CD14-positive monocyte (primary cell): ENCODE measurements at places on chromosomes 6 and 20.

DNA sequence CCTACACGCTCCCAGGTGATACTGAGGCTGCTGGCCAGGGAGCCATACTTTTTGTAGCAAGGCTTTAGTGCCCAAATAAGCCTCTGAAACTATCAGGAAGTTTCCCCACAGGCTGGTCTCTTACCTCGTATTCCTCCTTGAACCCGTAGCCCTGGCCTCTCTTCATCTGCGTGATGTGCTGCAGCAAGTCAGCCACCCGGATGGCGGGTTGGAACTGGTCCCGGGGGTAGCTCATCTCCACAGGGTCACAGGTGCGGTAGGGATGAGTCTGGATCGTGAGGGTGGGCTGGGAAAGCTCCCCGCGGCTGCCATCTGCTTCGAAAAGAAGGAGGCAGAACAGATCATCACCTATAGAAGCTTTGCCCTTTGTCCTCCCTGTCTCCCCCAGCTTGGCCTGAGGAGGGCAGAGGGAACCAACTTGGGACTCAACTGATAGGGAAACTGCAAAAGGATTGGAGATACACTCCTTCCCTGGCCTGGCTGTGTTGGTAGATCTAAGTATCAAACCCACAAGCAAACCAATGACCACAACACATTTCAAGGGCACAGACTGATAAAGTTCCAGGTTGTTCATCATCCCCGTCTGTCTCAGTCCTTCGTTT is 543.2 kb upstream of the CHD6 start:
- no peak for DNase-seq

DNA sequence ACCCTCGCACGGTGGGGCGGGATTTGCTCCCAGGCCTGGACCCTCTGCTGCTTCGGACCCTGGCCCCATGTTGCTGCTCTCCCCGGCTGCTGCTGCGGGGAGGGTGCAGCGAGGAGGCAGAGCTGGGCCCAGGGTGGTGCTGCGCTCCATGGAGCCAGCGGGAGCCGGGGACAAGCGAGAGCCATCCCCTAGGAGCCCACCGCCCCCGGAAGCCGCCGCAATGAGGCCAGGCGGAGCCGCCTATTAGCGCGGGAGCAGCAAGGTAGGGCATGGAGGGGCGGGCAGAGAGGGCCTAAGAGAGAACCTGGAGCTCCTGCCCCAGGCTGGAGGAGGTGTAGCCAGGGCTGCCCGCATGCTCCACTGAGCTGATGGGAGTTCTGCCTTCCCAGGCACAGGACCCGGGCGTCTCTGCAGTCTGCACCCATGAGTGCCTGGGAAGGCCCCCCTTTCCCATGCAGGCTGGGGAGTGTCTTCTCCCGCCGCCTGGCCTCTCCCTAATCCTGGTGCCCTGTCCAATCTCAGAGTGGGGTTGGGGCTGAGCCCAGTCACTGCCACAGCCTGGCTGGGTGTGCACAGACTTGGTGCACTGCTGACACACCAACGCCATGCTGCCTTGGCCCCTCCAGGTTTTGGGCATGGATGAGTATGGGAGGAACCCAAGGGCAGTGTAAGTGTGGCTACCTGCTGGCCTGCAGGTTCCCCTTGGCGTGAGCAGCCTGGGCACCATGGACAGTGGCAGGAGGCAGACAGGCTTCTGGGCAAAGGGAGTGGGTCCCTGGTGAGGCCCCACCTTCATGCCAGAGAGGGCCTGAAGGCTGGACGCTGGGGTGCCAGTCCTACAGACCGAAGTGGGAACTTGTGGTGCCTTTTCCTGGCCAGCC is 360.6 kb upstream of the MAP3K7 start:
- DNase-seq: no peak

DNA sequence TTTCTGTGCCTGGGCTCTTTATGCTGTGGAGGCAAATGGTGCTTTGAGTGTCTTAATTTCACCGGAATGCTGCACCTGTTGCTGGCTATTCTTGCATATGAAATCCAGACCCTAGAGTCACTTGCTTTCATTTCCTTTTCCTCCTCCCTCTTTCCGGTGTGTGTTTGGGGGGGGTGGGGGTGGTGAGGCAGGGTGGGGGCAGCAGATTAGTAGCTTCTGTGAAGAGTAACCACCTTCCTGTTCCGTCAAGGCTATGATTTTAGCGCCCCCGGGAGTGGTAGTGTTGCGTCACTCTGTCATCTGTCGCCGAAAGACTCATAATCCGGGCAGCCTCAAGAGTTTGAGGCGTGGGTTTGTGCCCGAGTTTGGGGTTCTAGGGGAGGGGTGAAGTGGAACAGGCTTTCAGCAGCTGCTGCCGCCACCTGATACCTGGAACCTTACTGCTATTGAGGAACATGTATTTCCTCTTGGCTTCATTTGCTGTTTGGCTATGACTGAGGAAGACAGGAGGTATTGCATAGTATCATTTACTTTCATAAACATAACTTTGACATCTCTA is 49.1 kb downstream of the UTRN start:
- DNase-seq: peak; percentile 59

GRCh38 chr20:59013031-59013951 is 5.9 kb upstream of the TUBB1 start:
- DNase-seq: no peak

DNA sequence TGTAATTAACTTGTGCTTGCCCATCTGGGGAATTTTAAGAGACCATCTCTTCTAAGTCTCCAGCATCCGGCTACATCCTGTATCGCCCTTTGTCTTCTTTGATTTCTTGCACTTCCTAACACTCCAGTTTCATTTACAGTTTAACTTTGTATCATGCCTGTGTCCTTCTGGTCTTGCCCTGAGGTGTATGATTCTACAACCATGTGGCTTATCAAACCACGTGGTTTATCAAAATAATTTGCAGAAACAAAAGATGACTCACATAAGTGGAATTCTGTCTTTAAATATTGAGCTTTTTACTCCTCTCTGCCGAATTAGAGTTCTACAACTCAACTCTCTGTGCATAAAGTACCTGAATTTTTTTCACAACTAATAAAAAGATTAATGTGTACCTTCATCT is 580.7 kb downstream of the KIF16B start:
- DNase-seq: no peak

- DNase-seq: no peak
These were observed 394 bp downstream of the YIPF3 start for GRCh38 chr6:43516367-43516696.

DNA sequence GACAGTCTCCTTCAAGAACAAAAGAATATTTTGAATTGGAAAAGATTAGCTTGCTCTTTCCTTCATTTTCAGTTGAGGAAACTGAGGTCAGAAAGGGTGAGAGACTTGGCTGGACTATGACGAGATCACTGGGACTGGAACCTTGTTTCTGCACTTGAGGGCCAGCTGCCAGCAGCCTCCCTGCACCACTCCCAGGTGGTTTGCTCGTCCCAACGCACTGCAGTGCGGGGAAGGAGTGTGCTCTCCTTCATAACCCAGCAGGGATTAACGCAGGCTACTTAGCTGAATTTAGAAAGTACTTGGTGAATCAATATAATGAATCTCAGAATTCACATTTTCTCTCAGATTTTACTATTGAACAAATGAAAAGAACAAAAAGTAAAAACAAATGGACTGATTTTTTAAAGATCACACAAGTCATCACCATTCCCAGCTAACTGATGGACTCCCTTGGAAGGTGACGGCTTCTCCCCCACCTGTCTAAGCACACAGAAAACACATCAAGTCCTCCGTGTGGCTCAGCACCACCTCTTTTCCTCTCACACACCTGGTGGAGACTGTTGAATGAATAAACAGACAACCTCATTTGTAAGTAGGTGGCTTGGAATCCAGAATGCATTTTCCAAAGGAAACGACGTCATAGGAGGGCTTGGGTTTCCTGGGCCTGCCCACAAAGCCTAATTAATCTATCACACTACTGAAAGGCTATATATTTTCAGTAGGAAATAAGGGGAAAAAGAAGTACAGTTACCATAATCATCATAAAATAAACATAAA is 121.0 kb downstream of the QRSL1 start:
- no peak for DNase-seq
